ENCODE measurements at places on chromosomes 6 and 20. TPM values are rescaled to one million over a fixed set of nuclear protein-coding genes. Genes with fewer than 3 reads are reported as not detected.

- no peak for DNase-seq
- H3K4me3 ChIP-seq: no peak overlapping the region
- no peaks in the 10 kb centered on the region for H3K36me3 ChIP-seq
- no peaks in the 10 kb centered on the region for H3K4me1 ChIP-seq
Observed at GRCh38 chr20:55540486-55540885, 464.8 kb downstream of the CBLN4 start.

DNA sequence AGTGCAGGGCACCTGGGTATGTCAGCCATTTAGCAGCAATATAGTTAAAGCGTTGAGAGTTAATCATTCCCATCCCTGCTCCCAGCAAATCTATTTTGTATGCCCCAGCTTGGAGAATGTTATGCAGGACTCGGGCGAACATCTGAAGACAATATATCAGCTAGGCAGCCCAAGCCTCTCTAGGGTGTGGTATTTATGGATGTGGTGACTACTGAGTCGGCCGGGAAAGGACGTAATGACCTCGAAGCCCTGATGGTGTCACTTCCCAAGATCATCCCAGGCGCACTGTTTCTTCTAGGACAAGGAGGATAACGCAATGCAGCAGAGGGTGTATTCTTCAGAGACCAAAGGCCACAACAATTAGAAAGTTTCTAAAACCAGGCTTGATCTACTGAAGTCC, 63.6 kb upstream of the FAM184A start:
- no peaks in the 10 kb centered on the region for H3K27me3 ChIP-seq
- no peaks in the 10 kb centered on the region for H3K4me1 ChIP-seq
- H3K27ac ChIP-seq: no peak overlapping the region
- H3K36me3 ChIP-seq: no peaks in the 10 kb centered on the region
- no peak for DNase-seq
- H3K4me3 ChIP-seq: no peak overlapping the region

DNA sequence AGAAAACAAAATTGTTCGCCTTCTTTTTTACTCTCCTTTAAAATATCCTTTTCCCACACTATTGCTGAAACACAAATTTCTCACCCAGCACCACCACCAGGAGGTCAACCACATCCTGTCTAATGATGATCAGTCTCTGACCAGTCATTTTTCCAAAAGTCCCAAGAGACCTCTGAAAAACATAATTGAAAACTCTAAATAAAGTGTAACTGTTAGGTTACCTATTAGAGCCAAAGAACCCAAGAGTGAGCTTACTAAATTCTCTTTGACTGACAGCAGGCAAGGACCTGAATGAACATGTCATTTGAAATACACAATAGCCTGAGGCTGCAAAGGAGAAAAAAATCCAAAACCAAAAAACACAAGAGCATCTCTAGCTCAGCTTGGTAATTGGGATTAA, 735.4 kb downstream of the CBLN4 start:
- no peaks in the 10 kb centered on the region for H3K4me1 ChIP-seq
- H3K27me3 ChIP-seq: no peaks in the 10 kb centered on the region
- DNase-seq: no peak
- no peak overlapping the region for H3K27ac ChIP-seq
- H3K4me3 ChIP-seq: no peak overlapping the region
- H3K36me3 ChIP-seq: no peaks in the 10 kb centered on the region

- no peak overlapping the region for H3K4me3 ChIP-seq
- H3K27ac ChIP-seq: no peak overlapping the region
- peaks cover 28% of the 10 kb centered on the region for H3K27me3 ChIP-seq
- DNase-seq: no peak
Observed at GRCh38 chr20:63540417-63541186, 3.4 kb upstream of the PTK6 start.

- H3K36me3 ChIP-seq: no peaks in the 10 kb centered on the region
- no peaks in the 10 kb centered on the region for H3K4me1 ChIP-seq
- no peak overlapping the region for H3K4me3 ChIP-seq
- no peak for DNase-seq
- no peak overlapping the region for H3K27ac ChIP-seq
- no peaks in the 10 kb centered on the region for H3K27me3 ChIP-seq
Observed at GRCh38 chr6:29959467-29959866, 17.1 kb downstream of the HLA-A start.

DNA sequence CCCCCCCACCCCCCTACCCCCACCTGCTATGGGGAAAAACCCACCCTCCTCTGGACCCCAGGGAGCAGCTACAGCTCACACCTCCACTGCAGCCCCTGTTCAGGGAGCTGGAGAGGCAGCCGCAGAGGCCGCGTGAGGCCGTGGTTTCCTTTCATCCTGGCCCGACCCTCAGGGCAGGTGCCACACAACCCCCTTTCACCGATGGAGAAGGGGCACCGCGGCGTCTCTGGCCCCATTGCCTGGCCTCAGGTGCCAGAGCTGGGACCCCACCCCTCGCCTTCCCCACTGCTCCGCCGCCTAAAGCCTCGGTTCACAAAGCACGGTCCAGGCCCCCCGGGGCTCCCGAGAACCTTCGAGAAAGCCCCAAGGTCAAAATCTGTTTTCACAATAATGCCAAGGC, 11.8 kb upstream of the KCNQ2 start:
- no peaks in the 10 kb centered on the region for H3K4me1 ChIP-seq
- H3K4me3 ChIP-seq: no peak overlapping the region
- no peaks in the 10 kb centered on the region for H3K27me3 ChIP-seq
- H3K36me3 ChIP-seq: no peaks in the 10 kb centered on the region
- H3K27ac ChIP-seq: no peak overlapping the region

ENPP1 gene
- 21.6 TPM for total RNA-seq

DNA sequence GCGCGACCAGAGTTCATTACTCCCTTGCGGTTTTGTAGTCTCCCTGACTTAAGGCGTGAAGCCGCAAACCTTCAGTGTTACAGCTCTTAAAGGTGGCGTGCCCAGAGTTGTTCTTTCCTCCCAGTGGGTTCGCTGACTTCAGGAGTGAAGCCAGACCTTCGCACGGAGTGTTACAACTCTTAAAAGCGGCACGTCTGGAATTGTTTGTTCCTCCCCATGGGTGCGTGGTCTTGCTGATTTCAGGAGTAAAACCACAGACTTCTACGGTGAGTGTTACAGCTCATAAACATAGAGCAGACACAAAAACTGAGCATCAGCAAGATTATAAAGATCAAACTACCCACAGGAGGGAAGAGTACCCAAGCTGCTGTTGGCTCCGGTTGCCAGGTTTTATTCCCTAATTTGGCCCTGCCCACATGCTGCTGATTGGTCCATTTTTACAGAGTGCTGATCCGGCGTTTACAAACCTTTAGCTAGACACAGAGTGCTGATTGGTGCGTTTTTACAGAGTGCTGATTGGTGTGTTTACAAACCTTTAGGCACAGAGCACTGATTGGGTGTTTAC, 10.4 kb downstream of the TMEM14C start:
- H3K4me3 ChIP-seq: no peak overlapping the region
- no peak for DNase-seq
- H3K27me3 ChIP-seq: no peaks in the 10 kb centered on the region
- no peak overlapping the region for H3K27ac ChIP-seq

- DNase-seq: no peak
- no peak overlapping the region for H3K4me3 ChIP-seq
Observed at GRCh38 chr6:52877168-52877567, 32.3 kb downstream of the GSTA3 start.

DNA sequence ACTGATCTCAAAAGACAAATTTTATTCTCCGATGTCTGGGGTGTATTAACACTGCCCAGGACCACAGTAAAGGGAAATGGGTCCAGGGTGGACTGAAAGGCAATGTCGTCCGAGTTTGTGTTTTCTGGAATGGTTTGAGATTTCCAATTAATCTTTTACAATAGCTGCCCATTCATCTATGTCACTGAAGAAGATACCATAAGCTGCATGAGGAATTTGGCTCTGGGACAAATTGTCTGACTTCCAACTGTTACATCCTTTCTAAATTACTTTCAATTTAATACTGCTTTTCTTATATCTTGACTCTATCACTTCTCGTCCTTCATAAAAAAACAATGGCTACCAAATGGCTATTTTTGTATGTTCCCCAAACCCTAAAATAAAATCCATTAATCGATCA, 130.7 kb upstream of the KCNK16 start:
- H3K27ac ChIP-seq: no peak overlapping the region
- no peaks in the 10 kb centered on the region for H3K36me3 ChIP-seq
- no peaks in the 10 kb centered on the region for H3K4me1 ChIP-seq

DNA sequence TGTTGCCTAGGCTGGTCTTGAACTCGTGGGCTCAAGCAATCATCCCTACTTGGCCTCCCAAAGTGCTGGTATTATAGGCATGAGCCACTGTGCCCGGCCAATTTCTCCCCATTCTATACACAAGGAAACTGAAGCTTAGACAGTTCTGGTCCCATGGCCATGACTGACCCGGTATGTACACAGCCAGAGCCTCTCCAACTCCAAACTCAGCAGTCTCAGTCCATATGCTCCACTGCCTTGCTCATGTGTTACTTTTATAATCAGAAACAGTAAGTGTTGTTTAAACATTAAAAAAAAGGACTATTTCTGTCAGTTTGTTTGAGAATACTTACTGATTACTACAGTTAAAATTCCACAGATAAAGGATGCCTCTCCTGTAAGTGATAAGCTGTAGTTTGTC, 50.6 kb downstream of the RNF24 start:
- no peak overlapping the region for H3K4me3 ChIP-seq
- H3K4me1 ChIP-seq: no peaks in the 10 kb centered on the region
- H3K27me3 ChIP-seq: no peaks in the 10 kb centered on the region
- no peak overlapping the region for H3K27ac ChIP-seq
- no peak for DNase-seq

DNA sequence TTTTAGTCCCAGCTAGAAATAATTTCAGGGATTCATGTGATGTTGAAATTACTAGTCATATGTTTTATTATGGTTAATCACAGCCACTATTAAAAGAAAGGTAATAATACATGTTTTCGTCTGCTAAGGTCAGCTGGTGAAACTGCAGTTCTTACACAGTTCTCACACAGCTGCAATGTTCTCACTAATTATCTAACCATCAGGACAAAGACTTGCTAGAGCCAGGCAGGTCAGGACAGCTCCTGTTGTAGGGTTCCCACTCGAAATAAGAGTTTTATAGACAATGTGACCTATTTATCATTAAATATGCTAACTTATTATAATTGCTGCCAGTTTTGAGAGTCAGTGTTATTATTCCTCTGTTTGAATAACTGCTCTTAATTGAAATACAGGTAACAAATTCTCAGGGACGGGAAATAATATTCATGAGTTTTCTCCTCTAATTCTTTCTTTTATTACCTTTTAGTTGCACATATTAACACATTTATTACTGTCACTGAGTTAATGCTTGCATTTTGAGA, 97.9 kb downstream of the GJA1 start:
- no peak overlapping the region for H3K4me3 ChIP-seq
- DNase-seq: no peak
- H3K36me3 ChIP-seq: no peaks in the 10 kb centered on the region
- H3K27me3 ChIP-seq: no peaks in the 10 kb centered on the region
- H3K27ac ChIP-seq: no peak overlapping the region
- no peaks in the 10 kb centered on the region for H3K4me1 ChIP-seq

NHSL1 gene
- 9.2 TPM for total RNA-seq

GRCh38 chr6:21185861-21186478, 407.6 kb upstream of the SOX4 start:
- H3K27ac ChIP-seq: no peak overlapping the region
- H3K36me3 ChIP-seq: no peaks in the 10 kb centered on the region
- no peaks in the 10 kb centered on the region for H3K4me1 ChIP-seq
- H3K27me3 ChIP-seq: no peaks in the 10 kb centered on the region

DNA sequence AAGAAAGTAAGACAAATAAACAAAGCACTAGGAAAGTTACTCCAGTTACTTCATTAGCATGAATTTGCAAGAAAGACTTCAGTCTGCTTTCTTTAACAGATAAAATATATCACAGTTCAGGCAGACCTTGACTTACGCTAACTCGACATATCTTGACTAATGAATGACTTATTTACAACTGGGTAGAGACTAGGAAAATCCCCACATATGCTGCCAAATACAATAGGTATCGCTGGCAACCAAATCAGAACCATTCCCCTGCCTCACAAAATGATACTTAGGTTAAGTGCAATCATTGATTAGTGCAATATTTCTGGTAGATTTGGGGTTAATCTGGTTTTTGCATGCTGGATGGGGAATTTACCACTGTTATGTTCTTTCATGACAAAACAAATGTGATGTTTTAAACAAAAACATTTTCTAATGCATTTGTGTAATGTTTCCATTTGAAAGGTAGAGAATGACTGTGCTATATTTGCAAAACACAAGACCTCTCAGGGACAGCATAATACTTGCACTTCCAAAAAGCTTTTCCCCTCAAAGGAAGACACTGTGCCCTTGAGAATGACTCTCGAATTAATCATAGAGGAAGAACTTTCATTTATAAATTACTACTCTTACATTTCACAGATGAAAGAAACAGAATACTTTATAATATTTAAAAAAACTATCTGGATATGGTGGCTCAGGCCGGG, 101.6 kb downstream of the PRKN start:
- H3K4me3 ChIP-seq: no peak overlapping the region
- H3K36me3 ChIP-seq: no peaks in the 10 kb centered on the region
- no peak for DNase-seq
- H3K27ac ChIP-seq: no peak overlapping the region
- no peaks in the 10 kb centered on the region for H3K27me3 ChIP-seq

FAM162B gene
- 16.4 TPM for total RNA-seq

DNA sequence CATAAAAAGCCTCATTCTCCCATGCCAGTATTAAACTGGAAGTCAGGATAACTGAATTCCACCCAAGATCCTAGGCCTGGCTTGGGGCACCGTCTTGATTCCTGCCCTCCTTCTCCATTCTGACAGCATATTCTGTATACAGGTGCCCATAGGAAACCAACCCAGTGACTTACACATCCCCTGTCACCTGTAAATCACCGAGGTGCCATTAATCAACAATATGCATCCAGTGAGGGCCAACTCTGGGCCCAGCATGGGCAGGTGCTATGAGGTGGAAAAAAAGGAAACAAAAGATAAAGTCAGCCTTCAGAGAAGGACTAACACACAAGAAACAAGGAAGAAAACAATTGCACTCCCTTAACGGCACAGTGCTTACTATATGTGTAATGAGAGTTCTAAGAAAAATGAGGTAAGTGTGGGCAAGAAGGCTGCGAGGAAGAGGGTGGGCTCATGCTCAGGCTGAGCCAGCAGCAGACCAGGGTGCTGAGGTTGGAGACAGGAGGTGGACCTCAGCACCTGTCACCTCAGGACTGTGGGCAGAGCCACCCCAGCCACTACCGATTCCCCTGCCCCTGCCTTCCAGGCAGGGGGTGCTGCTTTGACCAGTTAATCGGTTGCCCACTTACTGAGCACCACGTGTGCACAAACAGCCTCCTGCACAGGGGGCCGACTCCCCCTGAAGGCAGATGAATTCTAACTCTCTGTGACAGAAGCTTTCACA, 105.9 kb downstream of the TRERF1 start:
- no peak for DNase-seq
- no peak overlapping the region for H3K4me3 ChIP-seq
- H3K27ac ChIP-seq: no peak overlapping the region
- H3K27me3 ChIP-seq: no peaks in the 10 kb centered on the region
- peaks cover 5% of the 10 kb centered on the region for H3K36me3 ChIP-seq
- no peaks in the 10 kb centered on the region for H3K4me1 ChIP-seq

- H3K4me3 ChIP-seq: no peak overlapping the region
- H3K36me3 ChIP-seq: peaks cover 36% of the 10 kb centered on the region
- no peaks in the 10 kb centered on the region for H3K27me3 ChIP-seq
Observed at GRCh38 chr6:160010067-160010466, 41.2 kb downstream of the IGF2R start.

RFX6 gene
- total RNA-seq: not detected

BPIFA1 gene
- total RNA-seq: not detected

HRH3 gene
- total RNA-seq: not detected

SYCP2L gene
- total RNA-seq: 2.0 TPM

GRCh38 chr6:30890646-30891449, 6.5 kb downstream of the DDR1 start:
- peak overlapping the region; percentile 44 for H3K27ac ChIP-seq
- no peak overlapping the region for H3K4me3 ChIP-seq
- H3K4me1 ChIP-seq: peaks cover 46% of the 10 kb centered on the region
- peaks cover 3% of the 10 kb centered on the region for H3K36me3 ChIP-seq

Data from tibial nerve (tissue), 4 donors.